Common myeloid progenitor, CD34-positive (primary cell): ENCODE measurements at places on chromosomes 6 and 20.

DNA sequence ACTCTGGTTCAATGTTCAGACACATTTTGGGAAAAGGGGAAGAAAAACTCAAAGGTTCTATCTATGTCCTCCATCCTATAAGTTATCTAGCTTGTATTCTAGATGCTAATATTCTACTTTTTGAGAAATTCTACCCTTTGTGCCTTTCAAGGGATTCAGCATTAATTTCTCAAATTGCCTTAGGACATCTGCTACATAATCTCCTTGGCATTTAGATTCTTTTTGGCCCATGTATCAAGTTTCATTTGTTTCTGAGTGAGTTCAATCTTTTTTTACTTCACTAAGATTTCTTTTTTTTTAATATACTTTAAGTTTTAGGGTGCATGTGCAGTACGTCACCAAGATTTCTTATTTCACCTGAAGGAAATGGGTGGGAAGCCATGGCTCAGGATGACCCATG is 232.7 kb upstream of the TENT5A start:
- no peak overlapping the region for H3K27ac ChIP-seq
- DNase-seq = no peak
- H3K36me3 ChIP-seq = no peaks in the 10 kb centered on the region
- no peaks in the 10 kb centered on the region for H3K27me3 ChIP-seq

DNA sequence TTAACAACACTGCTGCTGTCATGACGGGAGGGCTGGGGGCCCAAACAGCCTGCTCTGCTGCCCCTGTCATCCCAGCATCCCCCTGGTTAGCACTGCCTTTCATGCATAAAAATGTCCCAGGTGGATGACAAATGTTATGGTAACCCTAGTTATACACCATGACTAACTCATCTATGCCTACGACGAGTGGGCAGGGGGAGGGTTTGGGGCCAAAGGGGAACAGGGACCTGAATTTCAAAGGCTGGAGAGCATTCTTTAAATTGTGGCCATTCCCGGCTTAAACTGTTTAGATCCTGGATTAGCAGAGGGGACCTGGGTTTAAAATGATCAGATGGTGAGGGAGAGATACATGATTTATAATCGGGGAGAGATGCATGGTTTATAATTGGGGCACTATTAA is 24.4 kb downstream of the GNAS-AS1 start:
- peaks cover 1% of the 10 kb centered on the region for H3K27me3 ChIP-seq
- no peaks in the 10 kb centered on the region for H3K36me3 ChIP-seq
- H3K27ac ChIP-seq = no peak overlapping the region
- no peaks in the 10 kb centered on the region for H3K4me1 ChIP-seq

- H3K4me1 ChIP-seq = peaks cover 15% of the 10 kb centered on the region
- DNase-seq = no peak
- H3K4me3 ChIP-seq = no peak overlapping the region
- H3K36me3 ChIP-seq = no peaks in the 10 kb centered on the region
Measured at GRCh38 chr20:37390891-37391525, 45.1 kb downstream of the SRC start.

DNA sequence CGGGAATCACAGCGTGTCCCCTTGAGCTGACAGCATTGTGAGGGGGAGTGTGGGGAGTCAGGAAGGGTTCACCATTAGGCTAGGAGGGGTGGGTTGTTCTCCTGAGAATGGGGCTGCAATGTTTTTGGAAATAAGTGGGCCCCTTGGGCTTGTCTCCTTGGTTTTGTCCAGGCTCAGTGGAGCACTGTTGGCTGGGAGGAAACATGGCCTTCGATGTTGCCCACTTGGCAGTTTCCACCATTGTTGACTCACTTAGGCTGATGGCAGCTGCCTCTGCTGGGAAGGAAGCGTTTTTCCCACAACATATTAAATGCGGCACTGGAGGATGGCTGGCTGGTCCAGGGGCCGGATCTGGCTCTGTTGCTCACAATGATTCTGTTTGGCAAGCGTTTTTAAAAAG is 512.1 kb downstream of the QKI start:
- H3K36me3 ChIP-seq = no peaks in the 10 kb centered on the region
- H3K4me1 ChIP-seq = no peaks in the 10 kb centered on the region
- H3K27ac ChIP-seq = no peak overlapping the region
- no peak for DNase-seq
- H3K4me3 ChIP-seq = no peak overlapping the region

GRCh38 chr6:170139531-170139930 is 151.3 kb downstream of the DLL1 start:
- no peak for DNase-seq
- H3K36me3 ChIP-seq = no peaks in the 10 kb centered on the region
- H3K4me3 ChIP-seq = no peak overlapping the region
- H3K4me1 ChIP-seq = no peaks in the 10 kb centered on the region
- H3K27ac ChIP-seq = no peak overlapping the region

DNA sequence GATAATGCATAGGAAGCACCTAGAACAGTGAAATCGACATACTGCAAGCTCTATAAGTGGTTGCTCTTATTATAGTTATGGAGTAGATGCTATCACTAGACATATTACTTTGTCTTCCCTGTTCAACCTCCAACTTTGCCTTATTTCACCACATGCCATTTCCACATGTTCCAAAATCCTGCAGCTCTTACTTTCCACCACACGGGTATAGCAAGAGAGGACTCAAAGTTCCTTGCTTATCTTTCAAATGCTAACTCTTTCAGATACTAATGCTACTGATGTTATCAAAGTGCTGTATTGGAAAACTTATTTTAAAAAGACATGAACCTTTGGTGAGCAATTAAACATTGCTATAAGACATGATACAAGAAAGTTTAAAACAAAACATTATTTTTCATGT is 1130.1 kb downstream of the HACE1 start:
- H3K36me3 ChIP-seq = no peaks in the 10 kb centered on the region
- H3K27me3 ChIP-seq = no peaks in the 10 kb centered on the region
- no peak overlapping the region for H3K4me3 ChIP-seq

DNA sequence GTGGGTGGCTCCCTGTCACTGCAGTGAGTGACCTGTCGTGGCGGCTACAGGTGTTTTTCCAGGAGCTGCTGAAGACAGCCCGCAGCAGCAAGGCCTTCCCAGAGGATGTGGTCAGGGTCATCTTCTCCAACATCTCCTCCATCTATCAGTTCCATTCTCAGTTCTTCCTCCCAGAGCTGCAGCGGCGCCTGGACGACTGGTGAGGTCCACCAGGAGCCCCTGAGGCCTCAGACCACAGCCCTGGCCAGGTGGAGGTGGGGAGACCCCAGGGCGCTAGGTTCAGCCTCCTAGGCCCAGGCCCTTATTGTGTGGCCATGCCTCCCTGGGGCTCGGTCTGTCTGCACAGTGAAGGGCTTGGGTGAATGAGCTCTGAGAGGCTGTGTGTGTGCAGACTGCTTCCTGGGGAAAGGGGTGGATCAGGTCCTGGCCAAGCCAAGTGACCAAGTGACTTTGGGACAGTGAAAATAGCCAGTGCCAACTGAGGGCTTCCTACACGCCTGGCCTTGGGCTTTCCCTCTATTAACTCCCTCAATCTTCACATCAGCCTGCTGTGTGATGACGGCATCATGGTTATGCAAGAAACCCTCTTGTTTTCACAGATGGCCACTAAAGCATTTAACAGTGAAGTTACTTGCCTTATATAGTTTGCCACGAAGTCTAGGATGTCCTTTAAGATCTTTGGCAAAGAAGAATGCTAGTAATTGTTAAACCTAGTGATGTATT is 6.4 kb downstream of the FGD2 start:
- H3K27me3 ChIP-seq = no peaks in the 10 kb centered on the region
- no peaks in the 10 kb centered on the region for H3K36me3 ChIP-seq
- H3K4me3 ChIP-seq = no peak overlapping the region

DNA sequence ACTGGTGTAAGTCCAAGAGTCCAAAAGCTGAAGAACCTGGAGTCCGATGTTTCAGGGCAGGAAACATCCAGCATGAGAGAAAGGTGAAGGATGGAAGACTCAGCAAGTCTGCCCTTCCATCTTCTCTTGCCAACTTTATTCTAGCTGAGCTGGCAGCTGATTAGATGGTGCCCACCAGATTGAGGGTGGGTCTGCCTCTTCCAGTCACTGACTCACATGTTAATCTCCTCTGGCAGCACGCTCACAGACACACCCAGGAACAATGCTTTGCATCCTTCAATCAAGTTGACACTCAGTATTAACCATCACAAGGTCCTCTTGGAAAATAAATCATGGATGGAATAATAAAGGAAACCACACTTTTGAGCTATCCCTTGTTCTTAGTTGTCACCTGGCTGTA is 121.2 kb downstream of the MAP3K7 start:
- DNase-seq = no peak
- H3K36me3 ChIP-seq = no peaks in the 10 kb centered on the region
- no peaks in the 10 kb centered on the region for H3K27me3 ChIP-seq
- no peak overlapping the region for H3K27ac ChIP-seq
- no peak overlapping the region for H3K4me3 ChIP-seq

DNA sequence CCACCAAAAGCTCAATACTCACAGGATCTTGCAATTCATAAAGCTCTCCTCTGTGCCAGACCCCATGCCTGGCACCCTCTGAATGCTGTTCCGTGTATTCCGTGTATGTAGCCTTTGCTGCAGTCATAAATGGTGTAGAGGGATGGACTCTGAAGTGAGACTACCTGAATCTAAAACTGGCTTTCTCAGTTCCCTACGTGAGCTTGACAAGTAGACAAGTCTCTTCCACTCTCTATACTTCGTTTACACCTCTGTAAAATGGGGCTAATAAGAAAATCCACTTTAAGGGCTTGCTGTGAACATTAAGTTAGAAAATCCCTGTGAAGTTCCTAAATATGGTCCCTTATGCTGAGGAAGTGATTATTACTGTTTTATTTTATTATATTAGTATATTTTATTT is 31.5 kb downstream of the PPP1R16B start:
- H3K27me3 ChIP-seq = no peaks in the 10 kb centered on the region
- H3K4me3 ChIP-seq = no peak overlapping the region
- no peak for DNase-seq
- peaks cover 4% of the 10 kb centered on the region for H3K36me3 ChIP-seq
- no peak overlapping the region for H3K27ac ChIP-seq
- H3K4me1 ChIP-seq = peaks cover 5% of the 10 kb centered on the region

DNA sequence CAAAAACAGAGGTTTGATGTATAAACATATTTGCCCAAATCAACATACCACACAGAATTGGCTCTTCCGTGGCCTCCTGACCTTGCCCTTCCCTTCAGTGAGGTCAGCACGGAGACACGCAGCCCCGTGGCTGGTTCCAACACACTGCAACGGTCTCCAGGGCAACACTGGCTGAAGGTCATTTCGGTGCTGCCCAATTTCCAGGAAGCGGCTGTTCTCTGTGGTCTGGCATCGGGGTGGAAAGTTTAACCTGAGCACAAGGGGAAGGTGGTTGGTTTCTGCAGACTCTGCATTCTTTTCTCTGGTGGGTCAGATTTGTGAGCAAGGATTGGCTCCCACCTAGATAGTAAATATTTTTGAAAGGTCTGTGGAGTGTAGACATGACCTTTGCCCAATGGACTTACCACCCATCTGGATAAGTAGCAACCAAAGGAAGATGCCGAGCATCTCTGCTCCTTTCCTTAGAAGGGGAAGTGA is 177.6 kb upstream of the PHACTR1 start:
- no peaks in the 10 kb centered on the region for H3K27me3 ChIP-seq
- no peaks in the 10 kb centered on the region for H3K36me3 ChIP-seq
- DNase-seq = no peak
- H3K4me3 ChIP-seq = no peak overlapping the region
- H3K27ac ChIP-seq = no peak overlapping the region

DNA sequence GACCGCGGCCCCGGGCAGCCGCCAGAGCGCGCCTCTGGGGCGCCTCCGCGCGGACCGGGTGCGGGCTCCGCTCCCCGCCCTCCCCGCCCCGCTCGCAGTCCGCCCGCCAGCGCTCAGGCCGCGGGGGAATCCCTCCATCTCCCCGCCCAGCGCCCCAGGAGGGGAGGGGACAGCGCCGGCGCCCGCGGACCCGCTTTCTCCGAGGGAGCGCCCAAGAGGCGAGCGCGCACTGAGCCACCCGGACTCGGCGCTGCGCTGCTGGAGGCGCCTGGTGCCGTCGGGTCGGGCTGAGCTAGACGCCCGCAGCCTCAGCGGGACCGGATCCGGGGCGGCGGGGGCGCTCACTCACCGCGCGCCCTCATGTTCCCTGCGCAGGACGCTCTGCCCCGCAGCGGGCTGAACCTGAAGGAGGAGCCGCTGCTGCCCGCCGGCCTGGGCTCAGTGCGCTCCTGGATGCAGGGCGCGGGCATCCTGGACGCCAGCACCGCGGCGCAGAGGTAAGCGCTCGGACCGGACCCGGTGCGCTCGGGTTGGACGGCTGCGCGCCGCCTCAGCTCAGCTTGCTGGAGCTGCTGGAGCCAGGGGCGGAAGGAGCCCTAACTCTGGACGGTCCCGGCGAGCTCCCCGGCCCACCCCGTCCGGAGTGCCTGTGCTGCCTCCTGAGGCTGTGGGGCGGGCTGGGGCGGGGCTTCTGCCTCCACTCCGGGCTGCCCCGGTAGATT is 867 bp downstream of the EBF4 start:
- no peaks in the 10 kb centered on the region for H3K36me3 ChIP-seq
- peak; percentile 73 for DNase-seq
- no peaks in the 10 kb centered on the region for H3K4me1 ChIP-seq
- no peak overlapping the region for H3K27ac ChIP-seq
- H3K27me3 ChIP-seq = peaks cover 40% of the 10 kb centered on the region
- peak overlapping the region; percentile 42 for H3K4me3 ChIP-seq

DNA sequence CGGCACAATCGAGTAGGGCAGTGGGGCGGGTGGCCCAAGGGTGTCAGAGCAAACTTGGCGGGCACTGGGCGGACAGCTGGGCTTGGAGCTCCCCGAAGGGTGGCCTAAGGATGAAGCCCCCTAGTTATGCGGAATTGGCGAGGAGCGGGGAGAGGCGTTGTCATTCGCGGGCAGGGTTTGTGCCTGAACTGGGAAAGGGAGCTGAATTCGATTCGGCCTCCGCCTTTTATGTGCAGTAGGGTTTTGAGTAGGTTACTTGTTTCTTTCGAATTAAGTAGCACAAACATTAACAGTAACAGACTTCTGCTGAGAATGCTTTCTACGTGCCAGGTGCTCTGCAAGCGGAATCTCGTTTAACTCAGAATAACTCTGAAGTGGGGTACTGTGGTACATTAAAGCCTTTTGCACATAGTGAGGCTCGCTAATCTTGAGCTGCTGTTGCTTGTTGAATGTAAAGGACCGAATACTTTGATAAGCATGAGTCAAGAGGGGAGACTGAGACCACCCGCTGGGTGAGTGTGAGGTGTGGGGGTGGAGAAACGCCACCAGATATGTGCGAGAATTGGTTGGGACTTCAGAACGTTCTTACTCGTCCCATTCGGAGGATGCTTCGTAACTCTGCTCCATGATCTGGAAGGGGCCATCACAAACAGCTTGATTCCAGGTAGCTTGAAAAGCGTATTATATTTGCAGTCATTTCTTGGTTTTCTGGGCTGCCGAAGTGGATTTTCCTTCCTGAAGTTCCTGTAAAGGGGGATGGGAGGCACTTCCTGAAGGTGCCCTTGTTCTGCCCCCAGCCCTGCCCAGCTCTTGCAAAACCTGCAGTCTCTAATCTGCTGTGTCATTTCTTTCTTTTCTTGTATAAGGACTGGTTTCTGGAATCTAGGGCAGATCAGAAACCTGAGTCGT is 833 bp downstream of the RAB5IF start:
- H3K4me3 ChIP-seq = peak overlapping the region; percentile 98
- H3K27ac ChIP-seq = peak overlapping the region; percentile 82
- H3K4me1 ChIP-seq = peaks cover 21% of the 10 kb centered on the region
- H3K27me3 ChIP-seq = no peaks in the 10 kb centered on the region
- DNase-seq = peak; percentile 68

GRCh38 chr6:5087389-5087788 is 2.2 kb downstream of the PPP1R3G start:
- H3K4me3 ChIP-seq = no peak overlapping the region
- H3K27ac ChIP-seq = no peak overlapping the region
- peaks cover 5% of the 10 kb centered on the region for H3K27me3 ChIP-seq
- no peaks in the 10 kb centered on the region for H3K36me3 ChIP-seq
- DNase-seq = no peak

GRCh38 chr6:11366934-11367637 is 134.6 kb upstream of the NEDD9 start:
- no peak overlapping the region for H3K27ac ChIP-seq
- no peak overlapping the region for H3K4me3 ChIP-seq
- H3K4me1 ChIP-seq = no peaks in the 10 kb centered on the region
- H3K36me3 ChIP-seq = no peaks in the 10 kb centered on the region
- no peak for DNase-seq
